Stimulated activated CD4-positive, alpha-beta T cell treated with anti-CD3 and anti-CD28 coated beads, Interleukin-2, amount 100 ng/mL, for 4 hours (primary cell): ENCODE measurements at places on chromosomes 7 and 10.

DNA sequence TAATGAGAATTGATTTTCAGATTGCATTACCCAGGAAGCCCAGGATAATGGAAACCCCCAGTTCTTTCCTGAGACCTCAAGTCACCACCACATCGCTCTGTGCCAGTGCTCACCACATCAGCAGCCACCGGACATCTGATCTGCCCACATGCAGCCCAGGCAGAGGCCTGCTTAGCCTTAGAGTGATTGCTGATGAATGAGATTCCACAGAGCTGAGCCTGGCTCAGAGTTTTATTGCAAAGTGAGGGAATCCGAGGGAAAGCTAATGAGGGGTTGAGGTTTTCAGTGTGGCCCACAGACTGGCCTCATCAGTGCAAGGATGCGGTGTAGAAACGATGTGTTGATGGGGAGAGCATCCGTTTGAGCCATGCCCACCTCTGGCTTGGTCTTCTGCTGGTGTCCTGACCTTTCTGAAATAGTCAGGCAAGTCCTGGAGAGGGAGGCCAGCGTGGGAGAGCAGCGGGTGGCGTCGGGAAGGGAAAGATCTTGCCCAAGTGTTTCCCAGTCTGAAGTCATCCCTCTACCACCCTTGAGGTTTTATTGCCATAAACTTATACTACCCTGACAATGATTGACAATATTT lies 120.3 kb downstream of the ITIH5 start:
- DNase-seq = no peak

- no peak for DNase-seq
Observed at GRCh38 chr7:2074691-2075090, 158.1 kb downstream of the MAD1L1 start.

DNA sequence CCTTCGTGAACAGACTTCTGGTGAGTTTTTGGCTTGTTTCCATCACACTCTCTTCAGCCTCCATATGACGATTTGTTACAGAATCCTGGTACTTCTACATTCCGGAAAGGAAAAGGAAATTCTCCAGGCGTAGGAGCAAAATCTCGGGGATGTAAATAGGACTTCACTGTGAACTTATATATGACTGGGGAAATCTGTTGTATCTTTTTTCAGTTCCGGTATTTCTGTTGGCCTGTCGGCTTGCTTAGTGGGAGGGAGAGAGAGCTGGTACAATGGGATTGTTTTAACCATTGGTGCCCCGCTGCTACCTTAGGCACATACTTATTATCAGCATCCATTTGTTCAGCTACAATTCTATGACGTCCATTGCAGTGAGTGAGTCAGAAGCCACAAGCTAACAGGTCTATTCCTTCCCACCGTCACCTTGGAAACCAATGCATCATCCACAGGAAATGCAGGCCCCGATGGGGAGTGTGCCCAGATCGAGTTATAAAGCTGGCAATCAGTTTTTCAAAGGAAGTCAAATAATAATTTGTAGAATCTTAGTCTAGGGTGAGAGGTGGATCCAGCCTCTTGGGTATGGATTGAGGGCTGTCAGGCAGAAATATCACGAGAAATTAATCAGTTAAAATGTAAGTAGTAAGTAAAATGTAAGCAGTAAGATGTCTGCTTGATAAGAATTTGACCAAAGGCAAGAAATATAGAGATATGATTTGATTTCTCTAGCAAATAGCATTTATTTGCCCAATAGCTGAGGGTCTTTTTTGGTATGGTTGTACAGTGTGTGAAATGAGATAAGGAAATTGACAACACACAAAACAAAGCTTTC lies 92.0 kb upstream of the MKLN1 start:
- peak; percentile 76 for DNase-seq

GRCh38 chr7:149228831-149229471 lies 10.5 kb upstream of the ZNF212 start:
- DNase-seq = no peak
